ENCODE measurements at places on chromosomes 11 and 22.

DNA sequence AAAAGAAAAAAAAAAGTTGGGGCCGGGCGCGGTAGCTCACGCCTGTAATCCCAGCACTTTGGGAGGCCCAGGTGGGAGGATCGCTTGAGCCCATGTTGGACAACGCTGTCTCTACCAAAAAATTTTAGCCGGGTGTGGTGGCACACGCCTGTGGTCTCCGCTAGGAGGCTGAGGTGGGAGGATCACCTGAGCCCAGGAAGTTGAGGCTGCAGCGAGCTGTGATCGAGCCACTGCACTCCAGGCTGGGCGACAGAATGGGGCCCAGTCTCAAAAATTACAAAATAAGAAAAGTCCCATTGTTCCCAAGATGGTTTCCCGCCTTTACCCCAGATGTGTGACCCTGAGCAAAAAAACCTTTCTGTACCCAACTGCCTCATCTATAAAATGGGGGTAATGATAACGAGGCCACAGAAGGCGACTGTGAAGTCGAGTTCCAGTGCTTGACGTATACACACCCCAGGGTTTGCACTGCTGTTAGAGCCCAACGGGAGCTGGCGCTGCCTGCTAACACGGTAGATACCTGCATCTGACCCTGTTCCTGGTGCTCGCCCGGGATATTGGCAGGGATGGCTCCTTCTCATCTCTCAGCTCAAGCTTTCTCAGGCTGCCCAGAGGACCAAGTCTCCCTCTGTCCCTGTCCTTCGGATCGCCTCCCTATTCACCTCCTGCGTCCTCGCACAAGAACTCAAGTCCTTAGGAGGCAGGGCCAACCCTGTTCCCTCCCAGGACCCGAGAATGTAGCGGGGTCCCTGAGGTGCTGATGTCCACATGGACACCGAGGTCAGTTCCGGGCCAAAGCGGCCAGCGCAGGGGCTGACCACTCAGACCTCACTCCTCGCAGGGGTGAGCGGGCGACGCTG, 1.1 kb upstream of the RPLP2 start:
- no peak for DNase-seq

GRCh38 chr22:28911304-28911690, 27.9 kb downstream of the ZNRF3 start:
- no peak for DNase-seq

- no peak for DNase-seq
Measured at GRCh38 chr22:46075764-46076531, 74.4 kb upstream of the PPARA start.

- DNase-seq, result no peak
Measured at GRCh38 chr22:30248484-30248883, 1.9 kb upstream of the LIF start.

GRCh38 chr11:101456812-101457211, 127.0 kb downstream of the TRPC6 start:
- DNase-seq, result no peak

DNA sequence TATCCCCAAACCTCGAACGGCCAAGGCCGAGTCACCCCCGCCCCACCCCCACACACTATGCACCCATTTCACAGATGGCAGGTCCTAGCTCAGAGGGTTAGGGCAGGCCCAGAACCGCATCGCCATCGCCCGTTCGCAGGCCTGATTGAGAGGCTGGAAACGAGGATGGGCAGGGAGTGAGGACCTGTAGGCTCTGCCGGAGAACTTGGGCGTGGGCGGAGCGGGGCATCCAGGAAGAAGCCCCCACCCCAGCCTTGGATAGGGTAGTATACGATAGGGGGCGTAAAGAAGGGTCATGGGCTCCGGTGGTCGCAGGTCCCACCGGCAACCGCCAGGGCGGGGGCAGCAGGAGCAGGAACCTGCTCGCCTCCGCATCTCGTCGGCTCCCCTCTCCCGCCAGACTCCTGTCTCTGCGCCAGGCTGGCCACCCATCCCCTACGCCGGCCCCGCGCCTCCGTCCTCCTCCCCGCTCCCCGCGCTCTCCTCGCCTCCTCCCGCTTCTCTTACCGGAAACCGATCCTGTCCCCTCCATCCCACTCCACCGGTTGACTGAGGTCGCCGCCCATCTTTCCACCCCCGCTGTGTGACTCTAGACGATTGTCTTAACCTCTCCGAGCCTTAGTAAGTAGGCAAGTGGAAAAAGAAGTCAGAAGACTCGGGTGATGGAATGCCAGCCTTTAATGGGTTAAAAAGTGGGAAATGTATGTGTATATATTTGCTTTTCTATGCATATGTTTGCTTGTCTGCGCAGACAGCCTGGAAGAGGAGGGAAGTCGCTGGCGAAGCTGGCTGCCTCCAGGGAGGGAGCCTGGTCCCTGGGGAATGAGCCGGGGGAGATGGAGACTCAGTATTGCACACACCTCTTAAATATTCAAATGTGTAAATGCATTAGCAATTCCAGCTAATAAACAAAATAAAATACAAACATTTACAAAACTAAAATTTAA, 52.8 kb downstream of the CYTH4 start:
- no peak for DNase-seq

- DNase-seq, result no peak
Measured at GRCh38 chr11:110445437-110445836, 15.7 kb downstream of the FDX1 start.
